ENCODE measurements at places on chromosomes 1 and 21. TPM values are rescaled to one million over a fixed set of nuclear protein-coding genes. Genes with fewer than 3 reads are reported as not detected.

GRCh38 chr1:114379987-114380386, 131.0 kb downstream of the TRIM33 start:
- no peak overlapping the region for H3K4me3 ChIP-seq
- no peak overlapping the region for H3K27ac ChIP-seq
- H3K36me3 ChIP-seq = no peaks in the 10 kb centered on the region
- no peak for DNase-seq

DNA sequence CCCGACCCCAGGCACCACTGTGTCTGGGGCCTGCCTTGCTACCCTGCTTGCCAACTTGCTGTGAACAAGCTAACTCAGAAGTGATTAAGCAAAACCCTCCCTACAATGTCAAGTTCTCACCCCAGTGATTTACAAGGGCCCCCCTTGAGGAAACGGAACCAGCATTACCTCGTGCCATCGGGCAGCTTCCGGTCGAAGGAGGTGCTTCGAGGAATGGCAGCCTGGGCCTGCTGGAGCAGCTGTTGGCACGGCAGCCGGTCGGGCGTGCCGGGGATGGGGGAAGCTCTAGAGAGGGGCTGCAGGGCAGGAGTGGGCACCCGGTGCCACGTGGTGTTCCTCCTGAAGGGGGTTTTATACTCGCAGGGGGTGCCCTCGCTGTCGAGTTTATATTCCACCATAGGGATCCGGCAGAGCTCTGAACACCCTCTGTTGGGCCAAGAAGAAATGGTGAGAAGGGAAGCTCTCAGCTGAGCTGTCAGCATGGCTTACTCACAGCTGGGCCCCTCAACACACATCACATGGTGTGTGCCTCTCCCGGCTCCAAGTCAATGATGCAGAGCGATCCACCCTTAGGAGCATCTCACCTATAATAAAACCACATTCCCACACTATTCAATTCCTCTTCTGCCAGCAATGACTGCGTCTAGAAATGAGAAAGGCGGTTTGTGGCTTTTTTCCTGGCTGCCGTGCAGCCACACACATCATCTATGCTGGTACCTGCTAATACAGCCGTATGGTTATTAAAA, 184.4 kb downstream of the SIPA1L2 start:
- no peaks in the 10 kb centered on the region for H3K27me3 ChIP-seq

DNA sequence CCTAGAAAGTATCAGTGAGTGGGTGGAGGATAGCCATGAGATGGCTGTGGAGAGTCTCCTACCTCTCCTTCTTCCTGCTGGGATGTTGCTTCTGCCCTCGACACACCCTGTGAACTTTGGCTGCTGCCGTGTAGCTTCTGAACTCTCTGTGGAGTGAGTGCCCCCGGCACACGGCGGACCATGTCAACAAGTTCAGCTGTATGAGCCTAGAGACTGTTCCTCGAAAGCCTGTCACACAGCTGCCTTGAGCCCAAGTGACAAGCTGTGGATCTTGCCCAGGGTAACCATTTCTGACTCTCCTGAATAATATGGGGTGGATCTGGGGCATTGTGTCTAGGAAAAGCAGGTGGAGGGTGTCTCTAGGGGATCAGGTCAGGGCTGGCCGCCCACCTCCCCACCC, 143.2 kb downstream of the NOS1AP start:
- H3K27me3 ChIP-seq = peaks cover 3% of the 10 kb centered on the region
- DNase-seq = no peak

The DYNLT5 gene
- not detected for total RNA-seq
